Thoracic aorta (tissue), 2 donors: ENCODE measurements at places on chromosomes 7 and 10.

DNA sequence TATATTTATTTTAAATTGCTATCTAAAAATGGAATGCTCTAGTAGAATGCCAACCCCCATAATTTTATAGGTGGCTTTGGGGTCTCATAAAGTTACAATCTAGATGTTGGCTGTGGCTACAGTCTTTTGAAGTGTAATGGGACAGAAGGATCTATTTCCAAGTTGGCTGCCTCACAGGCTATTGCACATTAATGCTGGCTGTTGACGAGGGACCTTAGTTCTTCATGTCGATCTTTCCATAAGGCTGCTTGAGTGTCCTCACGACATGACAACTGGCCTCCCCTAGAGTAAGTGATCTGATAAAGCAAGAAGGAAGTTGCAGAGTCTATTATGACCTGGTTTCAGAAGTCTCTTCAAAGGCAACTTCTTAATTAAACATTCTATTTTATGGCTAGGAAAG is 36.3 kb downstream of the WDR11 start:
- no peak for DNase-seq

DNA sequence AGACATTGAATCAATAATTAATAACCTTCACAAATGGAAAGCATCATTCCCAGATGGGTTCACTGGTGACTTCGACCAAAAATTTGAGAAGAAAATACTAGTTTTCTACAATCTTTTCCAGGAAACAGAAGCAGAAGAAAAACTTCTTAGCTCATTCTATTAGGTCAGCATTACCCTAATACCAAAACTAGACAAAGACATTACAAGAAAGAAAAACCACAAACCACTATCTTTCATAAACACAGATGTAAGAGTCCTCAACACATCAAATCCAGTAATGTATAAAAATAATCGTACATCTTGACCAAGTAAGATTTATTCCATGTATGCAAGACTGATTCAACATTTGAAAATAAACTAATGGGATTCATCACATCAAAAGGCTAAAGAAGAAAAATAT is 64.0 kb upstream of the CDK1 start:
- no peak for DNase-seq

DNA sequence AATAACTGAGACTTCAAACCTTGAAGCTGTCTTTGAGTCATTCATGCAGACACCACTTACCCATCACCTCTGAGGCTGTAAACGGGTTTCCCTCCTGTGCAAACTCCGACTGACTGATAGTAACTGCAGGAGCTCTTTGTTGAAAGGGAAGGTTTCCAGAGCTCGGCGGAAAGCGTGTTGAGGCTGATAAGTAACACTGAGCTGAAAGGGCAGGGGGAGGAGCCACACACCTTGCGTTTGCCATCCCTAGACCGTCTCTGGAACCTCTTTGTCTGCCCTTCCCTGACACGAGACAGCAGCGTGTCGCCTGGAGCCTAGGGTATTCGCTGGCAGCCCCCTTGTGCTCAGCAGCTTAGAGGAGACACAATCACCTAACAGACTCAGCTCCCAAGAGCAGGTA is 134.0 kb downstream of the PAXIP1 start:
- DNase-seq = no peak

DNA sequence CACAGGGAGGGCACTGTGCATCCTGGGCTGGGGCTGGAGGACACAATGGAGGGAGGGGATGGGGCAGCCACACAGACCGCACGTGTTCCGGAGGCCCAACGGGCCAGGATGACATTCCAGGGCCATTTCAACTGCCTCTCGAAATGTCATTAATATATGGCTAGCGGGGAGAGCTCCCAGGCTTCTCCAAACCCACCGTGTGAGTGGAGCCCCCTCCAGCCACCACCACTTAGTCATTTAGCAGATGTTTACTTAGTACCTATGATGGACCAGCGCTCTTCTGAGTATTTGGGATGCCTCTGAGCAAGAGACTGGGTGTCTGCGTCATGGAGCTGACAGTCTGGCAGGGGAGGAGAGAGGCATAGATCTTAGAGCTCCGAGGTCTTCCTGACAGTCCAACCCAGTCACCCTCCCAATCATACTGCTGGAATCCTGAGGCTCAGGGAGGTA is 107.3 kb downstream of the ZMIZ1 start:
- no peak for DNase-seq

DNA sequence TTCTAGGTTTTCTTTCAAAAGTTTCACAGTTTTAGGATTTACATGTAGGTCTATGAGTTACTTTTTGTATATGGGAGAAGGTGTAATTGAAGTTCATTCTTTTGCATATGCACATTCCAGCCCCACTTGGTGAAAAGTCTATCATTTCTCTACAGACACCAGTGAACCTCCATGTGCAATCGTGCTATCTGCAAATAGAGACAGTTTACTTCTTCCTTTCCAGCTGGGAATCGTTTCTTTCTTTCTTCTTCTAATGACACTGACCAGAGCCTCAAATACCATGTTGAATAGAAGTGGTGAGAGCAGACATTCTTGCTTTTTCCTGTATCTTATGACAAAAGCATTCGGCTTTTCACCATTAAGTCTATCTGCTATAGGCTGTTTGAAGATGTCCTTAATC is 122.7 kb downstream of the ARHGAP22 start:
- DNase-seq = no peak

GRCh38 chr10:112184379-112184778 is 814 bp upstream of the GPAM start:
- no peak for DNase-seq

- no peak for DNase-seq
These were observed 1.1 kb downstream of the DENND2A start for GRCh38 chr7:140639366-140640053.

DNA sequence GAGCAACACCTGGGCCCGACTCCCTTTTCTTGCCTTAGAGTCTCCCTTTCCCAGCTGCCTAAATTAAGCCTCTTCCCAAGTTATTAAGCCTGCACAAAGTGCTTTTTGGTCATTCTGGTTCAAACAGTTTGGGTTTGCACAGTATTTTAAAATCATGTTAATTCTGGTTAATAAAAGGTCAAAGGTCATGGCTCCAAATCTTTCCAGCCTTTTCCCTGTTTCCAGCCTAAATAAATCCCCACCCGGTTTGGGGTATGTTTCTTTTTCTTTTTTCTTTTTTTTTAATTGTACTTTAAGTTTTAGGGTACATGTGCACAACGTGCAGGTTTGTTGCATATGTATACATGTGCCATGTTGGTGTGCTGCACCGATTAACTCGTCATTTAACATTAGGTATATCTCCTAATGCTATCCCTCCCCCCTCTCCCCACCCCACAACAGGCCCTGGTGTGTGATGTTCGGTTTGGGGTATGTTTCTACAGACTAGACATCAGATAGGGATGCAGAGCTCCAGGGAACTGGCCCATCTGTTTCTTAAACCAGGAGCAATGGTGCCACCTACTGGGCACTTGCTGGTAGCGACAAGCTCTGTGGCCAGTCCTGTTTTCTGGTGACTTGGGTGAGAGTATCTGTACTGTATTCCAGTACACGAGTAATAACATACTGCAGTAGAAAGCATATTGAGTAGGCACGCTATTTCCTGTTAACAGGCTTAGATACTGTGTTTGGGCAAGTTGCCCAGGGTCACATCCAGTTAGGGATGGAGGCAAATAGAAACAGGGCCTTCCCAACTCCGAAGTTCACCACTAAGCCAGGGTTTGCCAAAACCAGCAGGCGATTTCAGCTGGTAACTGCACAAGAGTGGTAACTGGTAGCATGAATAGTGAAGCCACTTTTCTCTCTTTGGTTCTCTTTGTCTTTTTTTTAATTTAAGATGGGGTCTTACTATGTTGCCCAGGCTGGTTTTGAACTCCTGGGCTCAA is 60.6 kb upstream of the TRIM8 start:
- peak; percentile 57 for DNase-seq

DNA sequence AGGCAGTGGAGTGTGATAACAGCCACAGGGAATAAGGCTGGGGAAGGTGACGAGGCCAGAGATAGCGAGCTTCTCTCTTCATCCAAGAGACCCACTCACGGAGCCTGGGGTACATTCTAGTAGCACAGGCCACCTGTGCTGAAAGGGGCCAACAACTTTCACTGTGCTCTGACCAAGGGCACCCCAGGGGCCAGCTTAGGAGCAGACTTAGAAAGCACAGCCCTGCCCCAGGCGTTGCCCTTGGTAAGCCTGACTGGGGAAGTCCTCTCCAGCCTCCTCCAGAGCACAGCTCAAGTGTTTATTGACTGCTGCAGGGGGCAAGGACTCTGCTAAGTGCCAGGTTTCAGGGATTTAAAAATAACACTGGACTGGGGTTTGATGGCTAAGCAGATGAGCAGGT is 44.7 kb downstream of the EBF3 start:
- DNase-seq = no peak

GRCh38 chr7:33433357-33433756 is 304.0 kb downstream of the BBS9 start:
- no peak for DNase-seq

GRCh38 chr10:88858491-88858890 is 6.8 kb upstream of the ANKRD22 start:
- no peak for DNase-seq

- no peak for DNase-seq
These were observed 39.9 kb upstream of the PPP2R2D start for GRCh38 chr10:131860806-131861440.

- no peak for DNase-seq
These were observed 7.3 kb downstream of the LRRN3 start for GRCh38 chr7:111098011-111098925.

DNA sequence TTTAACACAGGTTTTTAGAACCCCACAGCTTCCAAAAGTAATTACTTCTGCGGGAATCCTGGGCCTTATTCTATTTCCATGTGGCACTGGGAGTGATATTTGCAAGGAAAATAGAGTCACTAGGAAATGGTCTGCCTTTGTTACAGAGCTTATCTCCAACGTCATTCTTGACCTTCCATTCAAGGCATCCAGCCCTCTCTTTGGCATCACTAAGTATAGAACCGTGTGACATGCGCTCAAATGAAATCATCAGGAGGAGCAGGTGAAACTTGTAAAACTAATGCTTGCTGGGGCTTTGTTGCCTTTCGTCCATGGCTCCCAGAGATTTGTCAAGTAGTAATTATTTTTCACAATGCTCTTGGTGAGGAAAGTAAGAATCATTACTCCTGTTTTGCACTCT is 73.4 kb downstream of the PAPSS2 start:
- DNase-seq = no peak

DNA sequence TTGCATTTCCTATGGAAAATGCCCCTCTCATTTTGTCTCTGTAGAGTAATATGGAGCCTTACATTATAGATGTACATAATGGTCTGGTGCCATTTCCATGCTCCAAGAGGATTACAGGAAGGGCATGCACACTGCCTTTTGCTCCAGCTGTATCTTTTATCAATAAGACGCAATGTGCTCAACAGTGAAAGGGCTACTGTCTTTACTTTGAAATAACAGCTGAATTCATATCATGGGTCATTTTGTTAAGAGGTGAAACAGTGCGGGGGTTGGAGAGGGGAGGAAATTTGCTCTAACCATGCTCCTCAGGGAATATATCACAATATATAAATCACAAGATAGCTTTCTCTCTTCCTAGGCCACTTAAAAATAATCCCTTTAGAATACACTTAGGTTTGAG is 77.7 kb downstream of the ICA1 start:
- DNase-seq = no peak
